Dermis microvascular lymphatic vessel endothelial cell (primary cell): ENCODE measurements at places on chromosomes 6 and 20.

GRCh38 chr6:105566503-105566902 lies 163.6 kb upstream of the PREP start:
- DNase-seq = no peak

DNA sequence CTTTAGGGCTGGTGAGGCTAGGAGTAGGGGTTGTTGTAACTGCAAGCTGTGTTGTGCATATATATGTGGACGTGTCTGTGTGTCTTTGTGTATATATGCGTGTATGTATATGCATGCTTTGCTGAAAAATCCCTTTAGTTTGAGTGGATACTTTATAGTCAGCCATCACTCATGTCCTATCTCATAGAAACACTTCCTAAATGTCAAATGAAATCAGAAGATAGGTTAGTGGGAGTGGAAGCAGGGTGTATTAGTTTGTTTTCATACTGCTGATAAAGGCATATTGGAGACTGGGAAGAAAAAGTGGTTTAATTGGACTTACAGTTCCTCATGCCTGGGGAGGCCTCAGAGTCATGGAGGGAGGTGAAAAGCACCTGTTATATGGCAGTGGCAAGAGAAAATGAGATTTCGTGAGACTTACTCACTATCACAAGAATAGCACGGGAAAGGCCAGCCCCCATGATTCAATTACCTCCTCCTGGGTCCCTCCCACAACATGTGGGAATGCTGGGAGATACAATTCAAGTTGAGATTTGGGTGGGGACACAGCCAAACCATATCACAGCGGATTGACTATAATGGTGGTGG lies 131.1 kb downstream of the JARID2 start:
- DNase-seq = no peak

DNA sequence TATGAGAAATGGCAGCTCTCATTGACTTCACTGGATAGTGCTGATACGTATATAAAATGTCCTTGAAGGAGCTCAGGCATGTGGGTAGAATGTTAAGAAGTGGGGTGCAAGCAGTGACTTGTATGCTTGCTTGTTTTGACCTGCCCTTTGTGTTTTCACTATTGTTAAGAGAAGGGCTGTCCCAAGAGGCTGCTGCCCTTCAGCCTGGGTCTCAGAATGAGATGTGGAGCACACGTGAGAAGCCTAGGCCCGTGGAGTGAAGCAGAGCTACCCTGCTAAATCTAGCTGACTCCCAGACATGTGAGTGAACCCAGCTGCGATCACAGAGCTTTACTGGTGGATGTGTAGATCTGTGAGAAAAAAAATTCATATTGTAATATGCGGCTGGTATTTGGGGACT lies 305.3 kb upstream of the RGS17 start:
- DNase-seq = no peak

DNA sequence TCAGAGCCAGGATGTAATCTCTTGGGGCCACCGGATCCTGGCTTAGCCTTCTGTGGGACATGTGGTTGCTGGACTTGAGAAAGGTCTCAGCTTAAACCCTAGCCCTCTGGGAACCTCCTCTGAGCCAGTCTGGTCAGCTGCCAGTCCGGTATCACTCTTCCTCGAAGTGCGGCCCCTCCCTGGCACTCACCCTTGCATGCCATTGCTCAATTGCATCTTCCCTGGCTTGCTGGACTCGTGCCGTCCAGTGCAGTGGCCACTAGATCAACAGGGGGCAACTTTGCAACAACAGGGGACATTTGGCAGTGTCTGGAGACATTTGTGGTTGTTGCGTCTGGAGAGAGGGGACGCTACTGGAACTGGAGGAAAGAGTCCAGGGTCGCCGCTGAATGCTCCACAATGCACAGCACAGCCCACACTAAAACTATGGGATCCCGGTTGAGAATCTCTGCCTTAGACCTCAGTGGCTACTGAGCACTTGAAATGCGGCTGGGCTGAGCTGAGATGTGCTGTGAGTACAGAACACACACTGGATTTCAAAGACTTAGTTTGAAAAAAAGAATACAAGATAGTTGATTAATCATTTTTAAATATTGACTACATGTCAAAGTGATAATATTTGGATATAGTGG lies 152.1 kb downstream of the TFAP2C start:
- DNase-seq = no peak

- DNase-seq = no peak
These were observed 188.0 kb upstream of the TAB2 start for GRCh38 chr6:149129371-149130077.

GRCh38 chr6:43260791-43261190 lies 17.5 kb downstream of the TTBK1 start:
- DNase-seq = no peak

DNA sequence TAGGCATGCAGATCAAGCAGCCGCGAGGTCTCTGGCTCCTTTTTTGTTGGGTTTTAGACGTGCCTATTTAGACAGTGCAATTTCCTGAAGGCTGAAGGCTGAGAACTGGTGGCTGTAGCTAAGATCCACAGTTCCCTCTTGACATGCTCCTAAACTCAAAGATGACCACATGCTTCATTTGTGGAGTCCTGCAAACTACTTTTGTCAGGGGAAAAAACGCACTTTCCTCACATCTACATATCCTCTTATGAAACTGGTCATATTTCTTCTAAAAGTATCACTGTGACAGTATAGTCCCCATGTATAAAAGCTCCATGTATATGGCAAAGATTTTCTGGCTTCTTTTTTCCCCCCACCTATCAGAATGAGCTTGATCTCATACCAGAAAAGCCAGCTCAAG lies 30.7 kb downstream of the LYRM4 start:
- no peak for DNase-seq

DNA sequence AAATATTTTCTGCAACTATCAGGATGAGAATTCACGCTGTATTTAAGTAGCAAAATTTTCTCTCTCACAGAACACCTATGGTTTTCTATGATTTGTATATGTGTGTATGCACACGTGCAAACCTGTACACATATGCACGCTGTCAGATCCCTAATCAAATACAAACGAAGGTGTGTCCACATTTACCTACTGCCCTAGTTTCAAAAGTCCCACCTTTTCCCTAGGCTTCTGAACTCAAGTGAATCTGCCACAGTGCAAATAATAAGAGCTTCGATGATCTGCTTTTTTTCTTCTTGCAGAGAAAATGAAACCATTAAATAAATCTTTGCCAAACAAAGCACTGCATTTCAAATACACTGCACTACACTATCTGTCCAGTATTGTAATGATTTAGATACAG lies 6.5 kb downstream of the HIVEP2 start:
- no peak for DNase-seq

DNA sequence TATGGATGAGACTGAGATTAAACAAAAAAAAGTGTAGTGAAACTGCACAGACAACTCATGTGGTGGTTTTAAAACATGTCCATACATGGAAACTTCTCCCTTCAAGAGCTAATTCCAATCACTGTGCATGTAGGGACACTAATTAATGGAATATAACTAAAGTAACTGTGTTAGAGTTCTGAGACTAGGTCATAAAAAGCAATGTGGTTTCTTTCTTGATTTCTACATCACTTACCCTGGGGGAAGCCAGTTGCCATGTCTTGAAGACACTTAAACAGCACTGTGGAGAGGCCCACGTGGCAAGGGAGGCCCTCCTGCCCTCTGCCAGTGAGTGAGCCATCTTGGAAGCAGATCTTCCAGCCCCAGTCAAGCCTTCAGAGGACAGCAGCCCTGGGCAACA lies 118.2 kb upstream of the DST start:
- DNase-seq = no peak

- DNase-seq = no peak
These were observed 41.9 kb downstream of the PCNA start for GRCh38 chr20:5077761-5078387.

- DNase-seq = no peak
These were observed 80.0 kb upstream of the EYA2 start for GRCh38 chr20:46814366-46815232.

DNA sequence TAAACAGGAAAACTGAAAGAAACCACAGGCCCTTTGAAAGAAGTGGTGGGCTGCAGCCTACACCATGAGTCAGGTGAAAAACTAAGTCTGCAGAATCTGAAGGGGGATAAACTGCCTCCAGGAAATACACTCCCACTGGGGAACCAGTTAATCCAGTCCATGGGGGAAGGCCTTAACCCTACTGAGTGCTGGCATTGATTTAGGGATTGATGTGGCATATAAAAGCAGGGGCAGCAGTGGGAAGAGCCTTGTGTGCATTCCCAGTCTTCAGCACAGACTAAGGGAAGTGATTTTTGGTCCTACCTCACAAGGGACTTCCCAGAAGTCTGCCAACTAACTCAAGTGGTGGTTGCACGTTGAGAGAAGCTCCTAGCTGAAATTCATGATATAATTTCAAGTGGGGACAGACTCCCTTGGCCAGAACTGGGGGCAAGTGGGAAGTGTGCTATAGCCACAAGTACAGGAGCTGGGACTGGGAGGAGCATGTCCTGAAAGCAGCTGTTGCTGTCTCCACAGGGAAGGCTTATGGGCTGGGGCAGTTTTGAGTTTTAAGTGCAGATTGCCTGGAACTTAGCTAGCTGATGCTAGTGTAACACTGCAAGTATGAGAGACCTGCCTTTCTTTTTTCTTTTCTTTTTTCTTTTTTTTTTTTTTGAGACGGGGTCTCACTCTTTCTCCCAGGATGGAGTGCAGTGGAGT lies 31.2 kb downstream of the CITED2 start:
- no peak for DNase-seq

- no peak for DNase-seq
These were observed 37.1 kb downstream of the SAMD3 start for GRCh38 chr6:130185658-130186057.

- DNase-seq = no peak
These were observed 27.1 kb downstream of the C20orf173 start for GRCh38 chr20:35502352-35502751.

DNA sequence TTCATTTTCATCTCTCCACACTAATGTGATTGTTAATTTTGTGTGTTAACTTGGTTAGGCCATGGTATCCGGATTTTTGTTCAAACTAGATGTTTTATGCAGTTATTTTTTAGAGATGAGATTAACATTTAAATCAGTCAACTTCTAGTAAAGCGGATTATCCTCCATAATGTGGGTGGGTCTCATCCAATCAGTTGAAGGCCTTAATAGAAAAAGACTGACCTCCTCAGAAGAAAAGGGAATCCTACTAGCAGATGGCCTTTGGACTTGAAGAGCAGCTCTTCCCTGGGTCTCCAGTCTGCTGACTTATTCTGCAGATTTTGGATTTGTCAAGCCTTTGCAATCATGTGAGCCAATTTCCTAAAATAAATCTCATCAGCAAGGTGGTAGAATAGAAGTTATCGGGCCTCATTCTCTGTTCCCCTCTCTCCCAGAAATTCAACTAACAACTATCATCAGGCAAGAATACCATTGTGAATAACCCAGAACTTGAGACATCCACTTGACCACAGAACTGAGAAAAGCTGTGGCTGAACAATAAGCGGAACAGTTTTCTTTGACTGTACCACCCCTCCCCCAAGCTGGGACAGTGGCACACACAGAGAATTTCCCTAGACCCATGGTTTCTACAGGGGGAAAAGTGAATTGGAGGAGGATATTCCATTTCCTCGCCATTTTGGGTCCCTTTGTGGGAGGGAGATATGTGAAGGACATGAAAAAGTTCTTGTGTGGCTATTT lies 323.0 kb downstream of the UTRN start:
- no peak for DNase-seq

DNA sequence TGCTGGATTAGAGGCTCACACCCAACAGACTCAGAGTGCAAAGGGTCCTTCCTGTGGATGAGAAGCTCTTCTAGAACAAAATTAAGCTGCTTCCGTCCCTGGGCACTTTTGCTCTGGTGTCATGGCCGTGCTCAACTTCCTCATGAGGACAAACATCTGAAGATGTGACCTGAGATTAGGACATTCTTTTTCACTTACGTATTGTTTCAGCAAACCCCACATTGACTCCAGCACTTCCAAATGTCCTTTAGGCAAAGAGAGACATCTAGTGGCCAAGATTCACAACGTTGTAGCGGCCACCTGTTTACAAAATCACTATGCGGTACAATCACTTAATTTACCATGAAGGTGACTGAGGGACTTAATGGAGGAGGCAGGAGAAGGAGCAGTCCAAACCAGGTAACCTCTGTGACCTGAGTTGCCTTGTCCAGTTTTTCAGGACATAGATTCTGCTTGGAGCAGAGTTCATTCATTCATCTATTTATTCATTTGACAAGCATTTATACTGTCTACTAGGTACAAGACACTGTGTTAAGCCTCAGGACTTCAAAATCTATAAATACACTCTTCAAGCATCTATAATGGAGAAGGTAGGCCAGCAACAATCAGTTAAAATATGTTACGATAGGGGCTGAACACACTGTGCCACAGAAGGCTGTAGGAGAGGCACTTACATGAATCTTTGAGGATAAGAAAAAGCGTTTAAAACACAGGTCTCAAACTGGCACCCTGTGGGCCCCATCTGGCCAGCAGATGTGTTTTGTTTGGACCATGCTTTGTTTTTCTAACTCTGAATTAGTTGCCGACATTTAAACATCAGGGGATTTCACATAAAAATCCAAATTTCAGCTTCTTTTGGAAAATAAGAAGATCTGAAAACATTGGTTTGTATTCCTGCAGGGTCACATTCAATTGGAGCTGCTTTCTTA lies 5.6 kb upstream of the ADGRF1 start:
- peak; percentile 66 for DNase-seq

GRCh38 chr20:46931699-46932098 lies 37.1 kb downstream of the EYA2 start:
- no peak for DNase-seq

- peak; percentile 45 for DNase-seq
These were observed 27.6 kb upstream of the HACE1 start for GRCh38 chr6:104887350-104887749.

GRCh38 chr20:23214903-23215302 lies 128.8 kb upstream of the CD93 start:
- DNase-seq = no peak

GRCh38 chr6:158815379-158815724 lies 3.8 kb downstream of the EZR start:
- DNase-seq = no peak

DNA sequence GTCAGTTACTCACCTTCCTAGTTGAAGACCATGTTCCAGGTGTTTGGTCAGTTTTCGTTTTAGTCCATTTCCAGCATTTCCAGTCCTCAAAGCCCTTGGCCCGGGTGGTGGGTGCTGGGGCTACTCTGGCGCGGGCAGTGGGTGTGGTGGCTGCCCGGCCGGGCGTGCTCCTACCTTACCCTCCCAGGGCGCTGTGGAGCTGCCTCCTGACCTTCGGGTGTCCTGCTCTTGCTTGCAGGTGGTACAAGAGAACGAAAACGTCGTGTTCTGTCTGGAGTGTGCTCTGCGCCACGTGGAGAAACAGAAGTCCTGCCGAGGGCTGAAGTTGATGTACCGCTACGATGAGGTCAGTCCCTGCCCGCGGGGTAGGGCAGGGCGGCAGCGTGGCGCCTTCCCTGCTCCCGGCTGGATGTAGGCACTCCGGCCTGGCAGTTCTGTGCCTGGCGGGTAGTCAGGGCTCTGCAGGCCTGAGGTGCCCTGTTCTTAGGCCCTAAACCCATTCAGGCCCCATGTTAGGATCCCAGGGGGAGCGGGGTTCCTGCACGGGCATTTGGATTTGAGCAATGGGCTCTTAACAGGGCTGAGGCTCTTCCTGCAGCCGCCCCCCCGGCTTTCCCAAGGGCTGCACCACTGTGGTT lies 145.8 kb downstream of the DTNBP1 start:
- no peak for DNase-seq

- no peak for DNase-seq
These were observed 55.2 kb upstream of the MAFB start for GRCh38 chr20:40744072-40744817.
